Thoracic aorta endothelial cell (primary cell): ENCODE measurements at places on chromosomes 7 and 10. TPM values are rescaled to one million over a fixed set of nuclear protein-coding genes. Genes with fewer than 3 reads are reported as not detected.

The PAX4 gene
- not detected in 2 replicates for total RNA-seq

The LRRC4 gene
- total RNA-seq = 1.3 and 1.7 TPM in 2 replicates

The TMEM229A gene
- total RNA-seq = not detected in 2 replicates

The SOSTDC1 gene
- total RNA-seq = not detected in 2 replicates

The POMZP3 gene
- total RNA-seq = 10.8 and 15.0 TPM in 2 replicates

The TYW1B gene
- 2.0 and 2.4 TPM in 2 replicates for total RNA-seq

The ADCY1 gene
- total RNA-seq = 0.40 and 0.43 TPM in 2 replicates
